ENCODE measurements at places on chromosomes 7 and 10.

GRCh38 chr10:71614946-71615345, 104.6 kb downstream of the C10orf105 start:
- DNase-seq = no peak

DNA sequence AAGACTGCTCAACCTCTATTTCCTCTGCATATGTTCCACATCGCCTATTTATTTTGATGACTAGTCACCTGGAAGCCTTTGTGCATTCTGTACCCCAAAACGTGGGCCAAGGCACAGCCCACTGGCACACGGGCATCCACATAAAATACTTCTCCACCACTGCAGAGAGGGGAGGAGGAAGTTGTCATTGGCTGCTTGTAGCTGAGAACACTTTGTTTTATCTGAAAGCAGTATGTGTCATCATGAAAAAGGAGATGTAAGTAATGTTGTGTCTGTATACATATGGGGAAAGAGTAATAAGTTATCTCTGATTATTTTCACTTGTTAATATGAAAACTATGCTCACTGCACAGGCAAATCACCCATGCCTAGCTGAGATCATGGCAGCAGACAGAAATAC, 48.2 kb upstream of the AMPH start:
- no peak for DNase-seq

DNA sequence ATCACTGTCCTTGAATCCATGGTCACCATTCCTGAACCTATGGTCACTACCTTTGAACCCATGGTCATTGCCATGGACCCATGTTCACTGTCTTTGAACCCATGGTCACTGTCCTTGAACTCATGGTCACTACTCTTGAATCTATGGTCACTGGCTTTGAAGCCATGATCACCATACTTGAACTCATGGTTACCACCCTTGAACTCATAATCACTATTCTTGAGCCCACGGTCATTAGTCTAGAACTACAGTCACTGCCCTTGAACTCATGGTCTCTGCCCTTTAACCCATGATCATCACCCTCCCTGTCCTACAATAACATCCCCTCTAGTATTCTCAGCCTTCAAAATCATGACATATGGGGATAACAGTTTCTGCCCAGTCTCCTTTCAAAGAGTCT, 270.5 kb downstream of the CXCL12 start:
- no peak for DNase-seq

DNA sequence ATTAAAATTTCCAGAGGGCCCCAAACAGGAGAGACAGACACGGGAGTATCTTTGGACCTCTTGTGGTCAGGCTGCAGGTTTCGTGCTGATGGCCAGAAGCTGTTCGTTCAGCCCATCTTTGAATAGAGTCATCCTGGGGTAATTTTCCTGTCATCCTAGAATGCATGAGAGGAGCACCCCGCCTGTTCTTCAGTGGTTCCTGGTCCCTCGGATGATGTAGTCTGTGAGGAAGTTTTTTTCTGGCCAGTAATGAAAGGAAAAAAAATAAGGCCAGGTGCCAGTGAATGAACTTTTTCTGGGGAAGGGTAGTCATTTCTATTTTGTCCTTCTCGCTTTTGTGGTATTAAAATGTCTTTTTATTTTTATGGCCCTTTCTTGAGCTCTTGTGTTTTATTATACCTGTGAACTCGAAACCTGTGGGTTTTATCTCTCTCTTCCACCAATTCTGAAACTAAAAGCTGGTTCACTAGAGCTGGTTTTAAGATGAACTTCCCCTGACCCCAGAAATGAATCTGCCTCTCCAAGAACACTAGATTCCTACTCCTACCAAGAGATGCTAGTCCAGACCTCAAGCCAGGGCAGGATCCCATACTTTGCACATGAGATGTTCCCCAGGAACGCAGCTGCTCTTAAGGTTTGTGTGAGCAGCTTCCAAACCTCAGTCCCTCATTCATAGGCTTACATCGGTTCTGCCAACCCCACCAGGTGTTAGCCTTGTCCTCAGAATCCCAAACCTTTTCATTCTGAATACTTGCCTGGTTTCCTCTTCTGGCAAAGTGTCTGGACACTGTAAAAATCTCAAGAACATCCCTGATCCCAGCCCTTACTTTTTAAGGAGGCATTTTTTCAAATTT, 15.4 kb upstream of the MEST start:
- DNase-seq = no peak

DNA sequence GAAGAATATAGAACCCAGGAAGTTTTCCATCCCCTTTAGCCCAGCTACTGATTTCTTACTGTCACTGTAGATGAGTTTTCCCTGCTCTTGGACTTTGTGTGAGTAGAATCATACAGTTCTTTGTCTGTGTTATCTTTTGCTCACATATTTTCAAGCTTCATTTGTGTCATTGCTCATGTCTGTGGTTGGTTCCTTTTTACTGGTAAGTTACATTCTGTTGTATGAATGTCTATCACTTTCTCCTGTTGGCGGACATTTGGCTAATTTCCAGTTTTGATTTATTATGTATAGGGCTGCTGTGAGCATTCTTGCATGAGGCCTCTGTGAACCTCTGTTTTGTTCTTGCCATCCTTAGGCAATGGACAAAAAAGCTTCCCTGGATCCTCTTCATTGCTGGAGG, 5.3 kb downstream of the GLRX3 start:
- DNase-seq = no peak

- DNase-seq = no peak
Observed at GRCh38 chr10:102673236-102673818, 29.0 kb downstream of the TRIM8 start.
